ENCODE measurements at places on chromosomes 4 and X. TPM values are rescaled to one million over a fixed set of nuclear protein-coding genes. Genes with fewer than 3 reads are reported as not detected.

- no peak overlapping the region for H3K4me3 ChIP-seq
- H3K27ac ChIP-seq: no peak overlapping the region
- peaks cover 9% of the 10 kb centered on the region for H3K4me1 ChIP-seq
- no peak for DNase-seq
- H3K36me3 ChIP-seq: no peaks in the 10 kb centered on the region
Measured at GRCh38 chr4:121930304-121930703, 21.6 kb downstream of the TRPC3 start.

DNA sequence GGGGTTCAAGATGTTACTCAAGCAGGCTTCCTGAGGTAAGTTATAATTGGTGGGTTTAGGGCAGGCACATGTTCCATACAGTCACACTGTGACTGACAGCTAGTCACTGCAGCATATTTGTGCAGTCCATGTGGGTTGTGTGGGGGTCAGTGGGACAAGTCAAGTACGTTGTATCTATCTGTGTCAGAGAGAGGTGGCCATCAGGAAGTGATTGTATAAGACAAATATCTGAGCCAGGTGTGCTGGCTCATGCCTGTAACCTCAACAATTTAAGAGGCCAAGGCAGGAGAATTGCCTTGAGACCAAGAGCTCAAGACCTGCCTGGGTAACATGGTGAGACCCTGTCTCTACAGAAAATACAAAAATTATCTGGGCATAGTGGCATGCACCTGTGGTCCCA lies 509.3 kb downstream of the CENPC start:
- DNase-seq: no peak
- no peak overlapping the region for H3K4me3 ChIP-seq
- no peak overlapping the region for H3K27ac ChIP-seq
- H3K27me3 ChIP-seq: no peaks in the 10 kb centered on the region

GRCh38 chr4:60812811-60813210 lies 387.3 kb upstream of the ADGRL3 start:
- no peak overlapping the region for H3K27ac ChIP-seq
- no peaks in the 10 kb centered on the region for H3K27me3 ChIP-seq
- H3K36me3 ChIP-seq: no peaks in the 10 kb centered on the region
- no peaks in the 10 kb centered on the region for H3K4me1 ChIP-seq

Gene CT47B1
- total RNA-seq: not detected

DNA sequence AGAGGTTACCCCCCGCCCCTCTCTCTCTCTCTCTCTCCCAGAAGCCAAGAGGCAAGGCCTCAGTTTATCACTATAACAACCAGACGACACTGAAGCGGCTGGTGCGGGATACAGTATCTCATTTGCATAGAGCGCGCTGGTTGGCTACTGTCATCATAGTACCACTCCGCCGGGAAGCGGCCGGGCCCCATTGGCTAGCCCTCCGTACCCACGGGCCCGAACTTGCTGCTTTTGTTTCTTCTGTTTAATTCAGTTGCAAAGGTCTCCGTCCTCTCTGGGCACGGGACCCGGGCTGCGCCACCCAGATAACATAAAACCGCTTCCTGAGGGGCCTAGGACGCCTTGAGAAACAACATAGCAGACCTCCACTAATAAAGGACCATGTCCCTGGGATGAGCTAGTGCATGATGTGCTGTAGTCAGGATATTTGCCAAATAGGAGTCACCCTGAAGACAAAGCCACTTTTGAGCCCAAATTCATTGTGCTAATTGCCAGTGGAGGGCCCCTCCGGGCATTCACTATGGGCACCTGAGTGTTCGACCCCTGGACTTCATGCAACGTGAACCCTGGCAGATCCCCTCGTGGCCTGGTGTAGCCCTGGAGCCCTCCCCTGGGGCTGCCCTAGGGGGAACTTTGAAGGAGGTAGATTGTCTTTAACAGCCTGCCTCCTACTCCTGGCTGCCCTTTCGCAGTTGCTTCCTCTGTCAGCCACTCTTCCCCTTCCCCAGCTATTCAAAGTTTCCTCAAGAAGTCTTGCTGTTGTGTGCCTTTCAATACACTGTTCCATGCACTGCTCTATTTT lies at the start of gene PCYT1B:
PCYT1B (minus strand) TSS at position 91 of the 802 bp plus-strand sequence. CDS start 242 bp downstream, outside the sequence.
- peaks cover 4% of the 10 kb centered on the region for H3K4me1 ChIP-seq
- H3K27me3 ChIP-seq: no peaks in the 10 kb centered on the region
- H3K4me3 ChIP-seq: peak within 1 kb of the TSS; percentile 15
- peak within 1 kb of the TSS; percentile 89 for H3K27ac ChIP-seq
- H3K36me3 ChIP-seq: no peaks in the 10 kb centered on the region
- peak; percentile 86 for DNase-seq

Gene BEND2
- total RNA-seq: not detected

Gene DKC1
- total RNA-seq: 27.8 TPM

- no peaks in the 10 kb centered on the region for H3K27me3 ChIP-seq
- no peaks in the 10 kb centered on the region for H3K4me1 ChIP-seq
- H3K27ac ChIP-seq: no peak overlapping the region
- no peaks in the 10 kb centered on the region for H3K36me3 ChIP-seq
Measured at GRCh38 chrX:29257521-29257920, 670.3 kb downstream of the IL1RAPL1 start.

- DNase-seq: no peak
- H3K36me3 ChIP-seq: no peaks in the 10 kb centered on the region
- H3K27ac ChIP-seq: no peak overlapping the region
- no peaks in the 10 kb centered on the region for H3K27me3 ChIP-seq
Measured at GRCh38 chrX:100939333-100939732, 10.6 kb upstream of the XKRX start.

- DNase-seq: peak; percentile 26
- no peak overlapping the region for H3K27ac ChIP-seq
- H3K27me3 ChIP-seq: no peaks in the 10 kb centered on the region
- peaks cover 3% of the 10 kb centered on the region for H3K4me1 ChIP-seq
- no peaks in the 10 kb centered on the region for H3K36me3 ChIP-seq
Measured at GRCh38 chr4:183872531-183872930, 32.6 kb upstream of the STOX2 start.

DNA sequence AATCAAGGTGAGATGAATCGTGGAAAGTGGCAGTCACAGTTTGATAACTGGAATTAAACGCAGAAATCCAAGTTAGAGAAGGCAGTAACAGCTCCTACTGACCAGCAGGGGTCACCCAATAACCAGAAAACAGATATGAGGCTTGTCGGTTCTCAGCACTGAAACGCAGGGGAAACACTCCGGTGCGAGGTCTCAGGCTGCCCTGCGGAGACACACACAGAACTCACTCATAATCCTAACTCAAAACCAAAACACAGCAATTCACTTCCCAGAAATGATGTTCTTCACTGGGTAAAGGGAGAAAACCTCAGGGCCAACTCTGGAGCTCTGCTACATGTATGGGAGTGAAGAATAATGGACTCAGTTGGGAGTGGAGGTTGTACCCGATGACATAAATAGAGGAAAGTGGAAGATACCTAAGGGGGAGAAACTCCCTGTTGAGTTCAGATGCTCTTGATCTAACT lies 384.4 kb downstream of the RAPGEF2 start:
- no peak overlapping the region for H3K4me3 ChIP-seq
- H3K36me3 ChIP-seq: no peaks in the 10 kb centered on the region
- H3K27me3 ChIP-seq: no peaks in the 10 kb centered on the region

- H3K27ac ChIP-seq: peak overlapping the region; percentile 22
- no peaks in the 10 kb centered on the region for H3K4me1 ChIP-seq
- H3K4me3 ChIP-seq: no peak overlapping the region
- no peaks in the 10 kb centered on the region for H3K27me3 ChIP-seq
- DNase-seq: peak; percentile 45
Measured at GRCh38 chr4:80036949-80037685, 35.9 kb downstream of the ANTXR2 start.

DNA sequence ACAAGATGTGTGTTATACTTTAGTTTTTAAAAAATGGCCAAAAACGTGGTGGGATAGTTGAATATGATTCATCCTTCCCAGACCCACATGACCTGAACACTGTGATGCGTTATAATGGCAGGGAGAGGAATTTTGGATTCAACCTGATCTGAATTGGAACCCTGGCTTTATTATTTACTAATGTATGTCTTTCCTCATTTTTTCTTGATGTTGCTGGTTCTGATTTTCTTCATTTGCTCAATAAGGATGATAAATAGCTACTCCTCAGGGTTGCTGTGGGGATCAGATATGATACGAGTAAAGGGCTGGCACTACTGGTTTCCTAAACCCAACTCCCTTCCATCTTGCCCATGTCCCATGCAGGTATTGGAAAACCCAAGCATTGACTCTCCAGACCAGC lies 24.2 kb upstream of the ACSL1 start:
- H3K4me1 ChIP-seq: no peaks in the 10 kb centered on the region
- H3K27ac ChIP-seq: no peak overlapping the region
- no peaks in the 10 kb centered on the region for H3K27me3 ChIP-seq
- H3K36me3 ChIP-seq: no peaks in the 10 kb centered on the region
- no peak for DNase-seq

DNA sequence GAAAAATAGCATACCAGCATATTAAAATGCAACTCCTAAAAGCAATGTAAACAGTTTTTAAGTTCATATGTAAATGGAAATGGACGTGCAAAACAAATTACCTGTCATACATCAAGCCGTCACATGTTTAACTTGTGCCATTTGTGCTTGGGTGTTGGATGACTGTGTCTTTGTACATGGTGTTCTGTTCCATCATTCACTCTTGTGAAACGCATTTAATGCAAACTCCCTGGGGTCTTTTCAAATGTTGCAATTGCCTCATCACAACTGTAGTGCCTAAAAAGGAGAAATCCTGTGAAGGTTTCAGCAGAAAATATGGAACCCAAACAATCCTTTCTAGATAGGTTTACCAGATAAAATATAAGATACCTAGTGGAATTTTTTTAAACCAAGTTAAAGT lies 52.4 kb downstream of the PHOX2B start:
- H3K36me3 ChIP-seq: no peaks in the 10 kb centered on the region
- H3K27me3 ChIP-seq: no peaks in the 10 kb centered on the region
- no peak for DNase-seq
- H3K4me3 ChIP-seq: no peak overlapping the region
- H3K27ac ChIP-seq: no peak overlapping the region
- no peaks in the 10 kb centered on the region for H3K4me1 ChIP-seq

Gene DIAPH2
- total RNA-seq: 32.4 TPM

Gene FREM3
- total RNA-seq: 0.23 TPM
